ENCODE measurements at places on chromosomes 3 and 15.
A peak's percentile ranks its signal among the peaks of the same experiment; 100 is the strongest.

DNA sequence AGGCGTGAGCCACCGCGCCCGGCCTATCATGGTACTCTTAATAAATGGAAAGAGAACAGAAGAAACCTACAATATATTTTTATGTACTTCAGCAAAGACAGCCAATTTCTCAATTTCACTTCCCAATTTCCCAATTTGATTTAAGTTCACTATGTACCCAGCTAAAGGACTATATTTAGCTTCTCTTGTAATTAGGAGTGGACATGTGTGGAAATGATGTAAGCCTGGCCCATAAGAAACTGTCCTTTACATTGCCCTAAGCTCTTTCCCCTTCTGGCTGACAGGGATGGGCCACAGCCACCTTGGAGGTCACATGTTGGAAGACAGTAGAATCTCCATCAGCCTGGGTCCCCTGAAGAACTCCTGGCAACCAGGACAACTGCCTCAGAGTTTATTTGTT is 6.2 kb downstream of the TMEM39A start:
- DNase-seq, result no peak

DNA sequence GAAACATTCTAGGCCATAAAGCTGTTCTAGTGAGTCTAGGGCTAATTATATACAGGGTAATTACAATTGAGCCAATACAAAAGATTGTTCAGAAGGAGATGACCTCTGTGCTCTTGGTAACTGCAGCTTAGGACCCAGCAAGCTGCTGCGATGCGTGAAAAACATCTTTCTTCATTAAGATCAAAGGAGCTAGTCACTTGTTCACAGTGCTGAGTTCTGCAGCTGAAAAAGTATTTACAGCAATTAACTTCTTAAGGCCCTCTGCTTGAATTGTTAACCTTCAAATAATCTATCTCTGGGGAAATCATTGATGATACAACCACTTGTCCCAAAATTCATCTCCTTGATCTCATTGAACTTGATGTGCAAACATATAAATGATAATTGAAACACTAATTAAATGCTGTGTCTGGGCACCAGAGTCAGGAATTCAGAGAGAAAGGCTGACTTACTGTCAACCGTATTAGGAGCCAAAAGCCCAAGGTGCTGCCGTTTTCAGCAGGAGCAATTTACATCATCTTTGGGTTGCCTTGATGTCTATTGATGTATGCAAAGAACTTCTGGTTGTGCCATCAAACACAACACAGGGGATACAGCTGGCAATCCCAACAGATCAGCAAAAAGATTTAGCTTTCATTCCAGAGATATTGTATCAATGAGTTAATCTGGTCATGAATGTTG is 213.0 kb downstream of the NECTIN3 start:
- DNase-seq, result no peak

DNA sequence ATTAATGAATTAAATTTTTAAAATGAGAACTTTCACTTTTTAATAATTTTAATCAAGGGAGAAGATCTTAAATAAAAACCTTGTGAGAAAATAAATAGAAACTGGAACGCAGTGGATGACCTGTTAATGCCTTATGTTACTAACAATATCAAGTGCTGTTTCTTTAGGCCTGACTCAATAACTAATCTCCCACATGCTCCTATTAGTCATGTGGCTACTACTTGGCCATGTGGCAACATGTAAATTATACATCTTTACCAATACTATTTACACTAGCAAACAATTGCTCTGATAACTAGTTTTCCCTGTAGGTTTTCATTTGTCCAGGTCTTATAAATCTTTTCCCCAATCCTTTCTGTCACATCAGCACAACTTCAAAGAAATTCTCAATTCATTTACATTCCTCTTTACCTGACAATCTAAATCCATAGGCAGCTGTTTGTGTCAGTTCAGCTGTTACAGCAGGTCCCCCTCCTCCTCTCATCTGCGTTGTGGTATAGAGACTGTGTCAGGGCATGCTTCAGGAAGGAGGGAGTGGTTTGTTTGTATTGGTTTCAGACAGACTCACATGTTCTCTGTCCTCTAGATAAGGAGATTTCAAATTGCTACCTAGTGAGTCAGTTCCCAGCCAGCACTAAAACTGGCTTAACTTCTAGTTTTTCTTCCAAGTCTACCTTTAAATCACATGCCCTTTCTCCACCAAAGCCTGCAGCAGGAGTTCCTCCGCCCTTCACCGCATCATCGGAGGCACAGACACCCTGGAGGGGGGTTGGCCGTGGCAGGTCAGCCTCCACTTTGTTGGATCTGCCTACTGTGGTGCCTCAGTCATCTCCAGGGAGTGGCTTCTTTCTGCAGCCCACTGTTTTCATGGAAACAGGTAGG is 11.3 kb upstream of the C3orf52 start:
- no peak for DNase-seq

GRCh38 chr3:112656043-112656442 is 15.1 kb upstream of the CCDC80 start:
- DNase-seq, result no peak

- no peak for DNase-seq
These were observed 32.3 kb upstream of the CYP11A1 start for GRCh38 chr15:74399511-74400312.

DNA sequence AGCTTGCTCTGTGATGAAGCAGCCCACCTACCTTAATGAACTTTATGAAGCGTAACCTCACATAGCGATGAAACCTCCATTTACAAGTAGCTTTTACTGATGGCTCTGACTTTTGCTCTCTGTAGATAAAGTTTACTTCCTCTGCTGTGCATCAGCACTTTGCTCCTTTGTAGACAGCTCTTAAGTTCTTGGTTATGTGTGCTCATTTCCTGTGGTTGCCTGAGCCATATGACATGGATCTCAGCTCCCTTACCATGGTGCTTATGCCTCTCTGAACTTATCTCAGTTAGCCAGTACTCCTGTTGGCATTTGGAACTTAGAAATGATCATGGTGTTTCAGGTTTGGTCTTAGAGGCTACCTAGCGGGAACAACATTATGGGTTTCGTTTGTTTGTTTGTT is 7.8 kb downstream of the MFSD1 start:
- DNase-seq, result no peak

DNA sequence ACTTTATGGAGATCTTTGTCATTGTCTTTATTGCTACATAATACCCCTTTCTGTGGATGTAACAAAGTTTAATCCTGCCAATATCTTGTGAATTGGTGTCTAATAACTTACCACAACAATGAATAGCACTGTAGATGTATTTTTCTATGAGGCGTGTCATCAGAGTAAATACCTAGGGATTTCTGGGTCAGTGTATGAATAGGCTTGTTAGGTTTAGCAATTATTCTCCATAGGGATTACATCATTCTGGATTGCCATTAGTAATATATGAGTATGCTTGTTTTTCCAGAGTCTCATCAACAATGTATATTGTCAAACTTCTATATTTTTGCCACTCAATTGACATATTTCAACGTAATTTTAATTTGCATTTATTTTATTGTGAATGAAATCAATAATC is 67.9 kb downstream of the UNC13C start:
- no peak for DNase-seq

DNA sequence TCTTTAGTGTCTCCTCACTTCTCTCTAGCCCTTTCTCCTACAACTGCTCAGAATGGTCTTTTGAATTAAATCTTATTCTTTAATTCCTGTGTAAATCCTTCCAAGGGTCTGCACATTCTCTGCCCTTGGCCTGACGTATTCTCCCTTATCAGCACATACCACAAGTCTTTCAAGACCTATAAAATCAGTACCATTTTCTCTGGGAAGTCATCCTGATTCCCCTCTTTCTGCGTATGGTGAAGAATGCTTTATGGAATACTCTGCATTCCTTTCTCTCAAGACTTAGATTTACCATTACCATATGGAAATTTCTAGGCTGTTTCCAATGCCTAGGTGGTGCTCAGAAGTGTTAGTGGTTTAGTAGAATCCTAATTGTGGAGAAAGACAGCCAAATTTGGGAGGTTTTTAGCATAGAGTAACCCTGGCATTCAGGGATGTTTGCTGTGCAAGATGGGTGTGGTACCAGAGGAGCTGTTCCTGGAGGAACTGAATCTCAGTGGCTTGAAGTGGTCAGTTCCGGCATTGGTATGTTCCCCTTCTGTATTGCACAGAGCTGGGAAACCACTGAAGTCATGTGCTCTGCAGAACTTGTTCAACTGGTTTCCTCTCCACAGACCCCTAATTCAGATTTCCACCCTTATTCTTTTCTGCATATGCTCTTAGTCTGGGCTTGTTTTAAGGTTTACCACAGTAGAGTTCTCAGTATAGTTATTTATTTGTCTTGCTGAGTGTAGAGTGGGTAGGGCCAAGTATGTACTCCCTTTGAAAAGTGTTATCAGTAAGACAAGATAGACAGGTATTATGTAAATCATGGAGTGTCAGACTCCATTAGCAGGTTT is 24.5 kb downstream of the IQGAP1 start:
- no peak for DNase-seq

DNA sequence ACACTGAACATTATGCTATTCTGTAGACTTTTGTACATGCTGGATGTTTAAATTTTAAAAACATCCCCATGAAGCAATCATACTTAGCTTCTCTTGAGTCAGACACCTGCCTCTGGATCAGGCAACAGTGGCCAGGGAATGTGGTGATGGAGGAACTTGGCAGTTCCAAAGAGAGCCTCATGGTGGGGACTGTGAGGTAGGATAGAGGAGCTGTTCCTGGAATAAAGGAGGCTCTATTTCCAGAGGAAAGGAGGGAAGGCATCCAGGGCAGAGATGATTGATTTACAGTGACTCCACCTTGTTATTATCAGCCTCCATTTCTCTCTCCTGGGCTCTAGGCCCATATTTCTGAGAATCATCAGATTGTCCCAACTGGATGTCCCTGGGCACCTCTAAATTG is 35.0 kb upstream of the ABHD17C start:
- DNase-seq, result peak; percentile 46

GRCh38 chr3:129526121-129526900 is 2.1 kb upstream of the RHO start:
- no peak for DNase-seq

DNA sequence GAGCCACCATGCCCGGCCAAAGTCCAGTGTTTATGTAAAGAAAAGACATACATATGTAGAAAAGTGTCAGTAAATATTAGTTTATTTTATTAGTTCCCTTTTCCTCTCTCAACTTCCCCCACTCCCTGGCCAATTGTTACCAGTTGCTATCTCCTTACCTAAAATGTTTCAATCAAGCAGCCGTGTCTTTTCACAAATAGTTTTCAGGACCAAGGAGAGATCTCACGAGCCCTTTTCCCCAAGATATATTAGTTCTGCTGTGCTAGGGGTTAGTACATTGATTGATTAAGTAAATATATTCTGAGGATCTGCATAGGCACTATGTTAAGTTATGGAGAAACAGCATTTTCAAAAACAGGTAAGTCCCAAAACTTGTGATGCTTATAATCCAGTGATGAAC is 87.4 kb downstream of the ZIC4 start:
- DNase-seq, result no peak

- no peak for DNase-seq
These were observed 1.2 kb downstream of the LPCAT4 start for GRCh38 chr15:34365836-34366235.

- DNase-seq, result peak; percentile 40
These were observed 107.1 kb upstream of the PHLDB2 start for GRCh38 chr3:111751961-111752360.

GRCh38 chr3:88211096-88211890 is 61.5 kb downstream of the C3orf38 start:
- no peak for DNase-seq

GRCh38 chr3:126083913-126084767 is at the start of gene SLC41A3:
Gene SLC41A3, minus strand, starts transcription at chr3:126084124. Its CDS starts 15,905 bp downstream, at chr3:126068219.
- peak; percentile 93 for DNase-seq

GRCh38 chr3:195119461-195120266 is 151.3 kb downstream of the XXYLT1 start:
- no peak for DNase-seq

DNA sequence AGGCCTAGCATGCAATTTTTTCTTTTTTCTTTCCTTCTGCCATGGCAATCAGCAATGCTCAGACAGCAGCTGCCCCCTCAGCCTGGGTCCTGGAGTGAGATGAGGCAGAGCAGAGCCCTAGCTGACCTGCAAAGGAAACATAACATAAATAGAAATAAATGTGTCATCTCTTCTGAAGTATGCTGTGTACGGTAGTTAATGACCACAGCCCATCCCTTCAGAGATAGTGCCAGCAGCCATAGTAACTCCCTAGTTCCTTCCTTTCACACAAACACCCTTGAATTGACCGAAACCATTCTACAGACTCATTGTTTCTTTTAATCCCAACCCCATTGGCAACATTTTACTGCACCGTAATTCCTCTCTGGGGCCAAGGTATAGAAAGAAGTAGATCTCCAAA is 8.4 kb upstream of the CD47 start:
- no peak for DNase-seq

- DNase-seq, result no peak
These were observed 122.9 kb downstream of the RFTN1 start for GRCh38 chr3:16390581-16390980.

- peak; percentile 71 for DNase-seq
These were observed at the start of gene PLSCR4 for GRCh38 chr3:146250449-146251382. Gene PLSCR4, minus strand, starts transcription at chr3:146251105. Its CDS starts 29,034 bp downstream, at chr3:146222071.

- no peak for DNase-seq
These were observed 15.8 kb downstream of the CSPG4 start for GRCh38 chr15:75696854-75697259.

- DNase-seq, result no peak
These were observed 116.9 kb upstream of the RAD18 start for GRCh38 chr3:9080163-9080562.

DNA sequence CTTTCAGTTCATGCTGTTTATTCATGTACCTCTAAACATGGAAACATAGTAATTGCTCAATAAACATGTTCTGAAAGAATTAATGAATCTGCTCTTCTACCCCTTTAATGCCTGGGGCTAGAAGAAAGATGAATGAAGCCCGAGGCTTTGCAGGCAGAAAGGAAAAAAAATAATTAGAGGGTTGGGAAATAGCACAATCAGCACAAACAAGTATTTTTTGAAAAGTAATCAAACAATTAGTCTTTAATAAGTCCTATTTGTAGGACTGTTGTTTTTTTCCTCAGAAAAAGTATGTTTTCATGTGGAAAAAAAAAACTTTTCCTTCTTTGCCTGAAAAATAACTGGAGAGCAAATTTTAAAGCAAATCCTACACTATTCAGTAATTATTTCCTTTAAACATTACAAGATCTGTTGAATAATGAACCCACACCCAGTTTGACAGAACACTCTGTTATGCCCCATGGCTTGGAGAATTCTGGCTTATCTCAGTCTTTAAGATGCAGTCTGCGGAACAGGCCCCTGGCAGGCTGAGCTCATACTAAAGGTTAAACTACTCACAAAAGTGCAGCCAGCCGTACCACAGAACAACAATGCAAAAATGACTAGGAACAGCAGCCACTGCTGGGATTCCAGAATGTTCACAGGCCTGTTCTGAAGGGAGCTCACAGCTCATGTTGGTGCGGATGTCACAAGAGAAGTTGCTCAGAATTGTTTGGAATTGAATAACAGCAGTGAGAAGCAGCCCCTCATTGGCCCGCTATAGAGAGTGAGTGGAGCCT is 79.2 kb downstream of the ABI3BP start:
- no peak for DNase-seq

- no peak for DNase-seq
These were observed 22.5 kb upstream of the CPNE9 start for GRCh38 chr3:9681011-9681722.

Measured in D341Med (cell line).